ENCODE measurements at places on chromosomes 12 and 14.
A peak's percentile ranks its signal among the peaks of the same experiment; 100 is the strongest.

GRCh38 chr12:68591734-68592418 lies 18.8 kb upstream of the RAP1B start:
- DNase-seq, result no peak

- no peak for DNase-seq
Measured at GRCh38 chr12:91690531-91690930, 455.1 kb downstream of the BTG1 start.

- no peak for DNase-seq
Measured at GRCh38 chr12:130876758-130877157, 4.9 kb downstream of the RAN start.

DNA sequence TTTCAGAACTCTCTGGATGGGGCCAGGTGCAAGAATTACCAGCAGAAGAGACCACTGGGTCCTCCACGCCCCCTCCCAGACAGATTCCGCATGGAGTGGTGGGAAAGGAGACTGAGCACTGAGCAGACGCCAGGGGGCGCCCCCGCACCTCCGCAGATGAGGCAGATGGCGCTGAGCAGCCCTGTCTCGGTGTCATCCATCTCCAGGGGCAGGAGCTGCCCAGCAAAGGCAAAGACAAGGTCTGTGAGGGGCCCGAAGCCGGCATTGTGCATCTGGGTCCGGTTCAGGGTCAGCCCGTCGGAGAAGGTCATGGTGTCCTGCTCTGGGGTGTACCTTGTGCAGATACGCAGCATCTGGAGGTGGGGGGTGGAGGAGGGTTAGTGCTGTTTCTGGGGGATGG lies 6.3 kb upstream of the ITGB7 start:
- DNase-seq, result peak; percentile 65
